Osteoblast (primary cell): ENCODE measurements at places on chromosomes 16 and 17. TPM values are rescaled to one million over a fixed set of nuclear protein-coding genes. Genes with fewer than 3 reads are reported as not detected.

DNA sequence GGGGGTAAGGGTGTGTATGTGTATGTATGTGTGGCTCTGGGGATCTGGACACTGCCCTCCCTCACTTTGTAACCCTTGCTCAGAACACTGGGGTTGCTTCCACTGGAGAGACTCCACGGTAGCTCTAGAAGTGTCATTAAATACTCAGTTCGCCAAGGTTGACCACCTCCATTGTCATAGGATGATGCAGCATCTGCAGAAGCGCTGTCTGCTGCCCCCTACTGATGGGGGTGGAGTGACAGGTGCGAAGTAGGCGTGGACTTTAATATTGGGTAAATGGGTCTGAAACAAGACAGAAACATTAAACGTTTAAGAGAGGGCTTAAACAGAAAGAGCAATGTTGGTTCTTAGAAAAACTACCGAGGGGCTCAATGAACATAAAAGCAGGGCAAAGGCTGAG, 35.5 kb upstream of the STAC2 start:
- DNase-seq, result no peak

DNA sequence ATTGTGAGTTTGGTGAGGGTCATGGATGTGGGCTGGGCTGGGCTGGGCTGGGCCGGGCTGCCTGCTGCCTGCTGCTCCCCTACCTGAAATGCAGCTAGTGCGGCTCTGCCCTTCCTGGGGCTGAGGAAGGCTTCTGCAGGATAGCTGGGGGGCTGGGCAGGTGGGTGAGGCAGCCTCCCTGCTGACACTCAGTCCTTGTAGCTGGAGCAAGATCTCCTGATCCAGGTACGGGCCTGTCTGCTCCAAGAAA, 4.7 kb downstream of the RPL13 start:
- no peak for DNase-seq

DNA sequence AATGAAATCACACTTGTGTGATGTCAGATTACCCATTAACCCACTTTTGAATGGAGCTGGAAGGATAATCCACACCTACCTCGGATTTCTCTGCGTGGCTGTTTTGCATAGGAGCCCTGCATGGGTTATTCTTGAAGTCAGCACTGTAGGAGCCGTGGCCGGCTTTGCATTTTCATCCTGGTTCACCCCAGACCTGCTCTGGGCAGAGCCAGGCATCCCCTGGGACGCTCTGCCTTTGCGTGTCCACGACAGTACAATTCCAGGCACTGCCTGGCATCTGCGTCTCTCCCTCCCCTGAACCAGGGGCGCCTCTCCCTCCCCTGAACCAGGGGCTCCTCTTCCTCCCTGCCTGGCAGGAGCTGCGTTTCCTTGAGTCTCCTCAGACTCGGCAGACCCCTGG, 29.7 kb upstream of the ZNF750 start:
- no peak for DNase-seq

DNA sequence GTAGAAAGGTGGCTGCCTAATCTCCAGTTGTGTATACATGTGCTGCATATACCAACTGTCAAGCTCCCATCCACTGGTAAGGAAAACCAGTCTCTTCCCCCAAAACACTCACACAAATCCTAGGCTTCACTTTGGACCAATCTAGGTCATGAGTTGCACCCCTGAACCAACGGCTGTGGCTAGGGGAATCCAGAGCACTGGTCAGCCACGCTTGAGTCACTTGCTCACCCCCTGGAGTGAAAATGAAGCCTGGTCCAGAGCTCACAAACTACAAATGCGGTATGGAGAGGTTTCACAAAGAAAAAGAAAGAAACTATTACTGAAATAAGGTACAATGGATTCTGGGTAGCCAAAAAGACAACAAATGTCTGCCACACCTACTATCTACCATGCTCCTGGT, 66.1 kb upstream of the NLK start:
- DNase-seq, result no peak

The TPSB2 gene
- total RNA-seq, result not detected in 2 replicates

The TNP2 gene
- total RNA-seq, result not detected in 2 replicates
